Hematopoietic multipotent progenitor cell treated with erythropoietin and hydrocortisone succinate and interleukin-3 and kit ligand, for 8 days (in vitro differentiated cells): ENCODE measurements at places on chromosomes 16 and 17.

GRCh38 chr16:11038777-11039176, 94.4 kb downstream of the CLEC16A start:
- no peak for DNase-seq

- peak; percentile 77 for DNase-seq
Measured at GRCh38 chr17:51056813-51057510, 63.7 kb downstream of the SPAG9 start.

DNA sequence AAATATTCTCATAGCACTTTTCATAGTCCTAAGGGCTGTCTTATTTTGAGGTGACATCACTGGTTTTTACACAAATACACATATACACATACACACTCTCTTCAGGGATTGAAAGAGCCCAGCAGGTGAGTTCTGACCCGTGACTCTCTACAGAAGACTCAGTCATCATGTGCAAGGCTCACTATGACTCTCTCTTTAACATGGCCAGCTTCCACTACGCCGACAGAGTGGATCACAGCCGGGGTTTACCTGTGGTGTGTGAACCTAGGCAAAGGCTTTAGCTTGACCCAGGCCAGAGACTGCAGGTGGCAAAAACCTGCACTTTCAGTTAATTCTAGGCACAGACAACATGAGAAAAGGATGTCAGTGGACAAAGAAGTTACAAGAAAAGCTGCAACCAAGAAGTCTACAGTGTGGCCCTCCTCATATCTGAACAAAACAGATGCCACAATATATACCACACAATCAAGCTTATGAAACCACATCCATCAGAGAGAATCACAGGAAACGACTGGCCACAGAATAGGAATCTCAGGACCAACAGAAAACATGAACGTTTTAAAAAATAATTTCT, 56.5 kb downstream of the CYTH1 start:
- DNase-seq: peak; percentile 57

GRCh38 chr17:52995147-52995546, 827.6 kb upstream of the KIF2B start:
- DNase-seq: no peak

DNA sequence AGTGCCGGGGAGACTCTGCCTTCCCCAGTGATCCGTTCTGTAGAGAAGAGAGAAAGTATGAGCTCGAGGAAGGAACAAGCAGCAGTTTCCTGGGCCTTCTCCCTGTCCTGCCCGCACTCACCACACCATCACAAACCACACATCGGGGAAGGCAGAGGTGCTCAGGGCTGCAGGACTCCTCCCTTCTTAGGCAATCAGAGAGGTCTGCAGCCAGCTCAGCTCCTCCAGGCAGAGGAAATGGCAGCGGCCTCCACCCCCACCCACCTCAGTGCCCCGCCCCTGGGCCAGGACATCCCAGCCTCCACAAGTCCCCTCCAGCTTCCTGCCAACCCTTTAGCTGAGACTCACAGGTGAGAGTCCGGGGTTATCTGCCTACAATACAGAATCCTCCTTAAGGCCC, 2.0 kb downstream of the ZNF319 start:
- no peak for DNase-seq

DNA sequence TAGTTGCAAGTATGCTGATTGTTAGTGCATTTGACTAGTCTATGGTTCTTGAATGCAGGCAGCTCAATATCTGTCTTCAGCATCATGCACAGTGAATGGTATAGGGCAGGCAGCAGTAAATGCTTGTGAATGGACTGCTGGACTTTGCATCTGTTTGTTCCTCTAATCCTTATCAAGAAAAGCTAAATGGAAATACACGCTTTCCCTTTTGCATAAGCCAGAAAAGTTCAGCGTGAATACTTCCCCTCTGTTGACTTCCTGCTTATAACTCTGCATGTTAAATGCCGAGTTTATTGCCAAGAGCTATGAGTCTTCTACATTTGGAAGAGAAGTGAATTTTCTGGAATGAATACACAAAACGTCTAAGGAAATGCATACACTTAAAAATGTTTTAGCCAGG, 127.9 kb upstream of the CPHXL start:
- no peak for DNase-seq
